ENCODE measurements at places on chromosomes 3 and 15.
A peak's percentile ranks its signal among the peaks of the same experiment; 100 is the strongest.

DNA sequence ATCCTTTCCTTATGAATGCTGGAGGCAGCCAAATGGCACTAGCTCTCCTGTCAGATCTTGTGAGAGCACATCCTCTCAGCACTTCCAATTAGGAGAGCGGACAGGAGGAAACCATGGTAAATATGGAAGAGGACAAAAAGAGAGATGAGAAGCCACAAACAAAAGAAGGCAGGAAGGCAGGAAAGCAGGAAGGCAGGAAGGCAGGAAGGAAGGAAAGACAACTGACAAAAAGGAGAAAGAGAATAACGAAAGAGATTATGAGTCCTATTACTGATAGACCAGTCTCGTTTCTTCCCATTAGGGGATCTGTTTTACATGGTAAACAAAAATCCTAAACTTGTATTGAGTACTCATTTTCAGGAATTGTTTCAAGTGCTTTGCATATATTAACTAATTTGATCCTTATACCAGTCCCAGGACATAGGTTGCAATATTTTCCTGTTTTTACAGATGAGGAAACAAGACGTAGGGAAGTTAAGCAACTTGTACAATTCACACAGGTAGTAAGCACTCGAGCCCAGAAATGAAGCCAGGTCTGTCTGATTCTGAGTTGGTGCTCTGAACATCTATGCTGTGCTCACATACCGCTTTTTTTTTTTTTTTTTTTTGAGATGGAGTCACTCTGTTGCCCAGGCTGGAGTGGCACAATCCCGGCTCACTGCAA, 4.2 kb downstream of the BCL2A1 start:
- no peak for DNase-seq

DNA sequence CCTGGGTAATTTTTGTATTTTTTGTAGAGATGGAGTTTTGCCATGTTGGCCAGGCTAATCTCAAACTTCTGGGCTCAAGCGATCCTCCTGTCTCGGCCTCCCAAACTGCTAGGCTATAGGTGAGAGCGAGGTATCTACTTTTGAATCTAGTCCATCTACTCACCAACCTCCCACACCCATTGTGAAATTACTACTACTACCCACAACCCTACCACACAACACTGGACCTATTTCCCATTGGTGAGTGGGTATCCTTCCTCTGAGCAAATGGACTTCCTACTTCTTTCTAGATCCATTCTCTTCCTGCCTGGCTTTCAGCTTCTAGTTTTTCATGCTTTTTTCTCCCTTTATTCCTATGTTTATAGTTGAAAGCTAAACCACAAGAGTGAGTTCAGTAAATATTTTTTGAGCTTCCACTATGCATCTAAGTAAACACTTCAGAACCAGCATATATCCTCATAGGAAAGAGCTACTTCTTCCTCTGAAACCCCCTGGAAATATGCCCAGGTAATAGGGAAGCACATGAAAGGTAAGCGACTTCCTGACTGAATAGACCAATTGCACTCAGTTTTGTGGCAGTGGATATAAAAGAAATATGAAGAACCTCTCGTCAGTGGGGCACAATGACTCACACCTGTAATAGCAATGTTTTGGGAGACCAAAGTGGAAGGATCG, 39.1 kb downstream of the MYO1E start:
- no peak for DNase-seq

- DNase-seq = no peak
These were observed 2.9 kb downstream of the TNFSF10 start for GRCh38 chr3:172520301-172520831.

DNA sequence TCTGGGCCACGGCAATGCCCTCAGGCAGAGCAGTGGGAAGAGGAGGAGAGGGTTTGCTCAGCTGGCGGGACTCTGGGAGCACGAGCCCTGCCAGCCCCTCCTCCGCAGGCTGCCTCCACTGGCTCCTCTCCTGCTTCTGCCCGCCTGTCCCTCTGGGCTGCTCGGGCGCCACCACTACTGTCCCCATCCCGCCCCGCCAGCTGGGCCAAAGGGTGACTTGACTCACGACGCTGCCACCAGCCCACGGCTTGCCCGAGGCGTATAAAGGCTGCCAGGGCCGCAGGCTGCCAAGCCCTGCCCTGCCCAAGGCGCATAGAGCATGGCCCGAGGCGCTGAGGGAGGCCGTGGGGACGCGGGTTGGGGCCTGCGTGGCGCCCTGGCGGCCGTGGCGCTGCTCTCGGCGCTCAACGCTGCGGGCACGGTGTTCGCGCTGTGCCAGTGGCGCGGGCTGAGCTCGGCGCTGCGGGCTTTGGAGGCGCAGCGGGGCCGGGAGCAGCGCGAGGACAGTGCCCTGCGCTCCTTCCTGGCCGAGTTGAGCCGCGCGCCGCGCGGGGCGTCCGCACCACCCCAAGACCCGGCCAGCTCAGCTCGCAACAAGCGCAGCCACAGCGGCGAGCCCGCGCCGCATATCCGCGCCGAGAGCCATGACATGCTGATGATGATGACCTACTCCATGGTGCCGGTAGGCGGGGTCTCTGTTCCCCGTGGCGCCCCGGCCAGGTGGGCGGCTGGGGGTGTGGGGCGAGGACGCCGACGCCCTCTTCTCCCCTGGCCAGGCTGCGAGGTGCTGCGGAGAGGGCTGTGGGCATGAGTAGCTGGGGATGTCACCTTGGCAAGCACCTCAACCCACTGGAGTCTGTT, at the start of gene GLDN:
TSS of gene GLDN (plus strand) at position 290 of the 861 bp plus-strand sequence. CDS start at position 320, 30 bp downstream.
- peak; percentile 61 for DNase-seq

- no peak for DNase-seq
These were observed 335 bp upstream of the VPS8 start for GRCh38 chr3:184811663-184811998.

- no peak for DNase-seq
These were observed 610.0 kb upstream of the TBL1XR1 start for GRCh38 chr3:177807150-177807875.

- DNase-seq = no peak
These were observed 27.3 kb downstream of the RBM6 start for GRCh38 chr3:49967291-49967690.

- DNase-seq = no peak
These were observed 33.9 kb downstream of the FSD2 start for GRCh38 chr15:82771789-82772607.

DNA sequence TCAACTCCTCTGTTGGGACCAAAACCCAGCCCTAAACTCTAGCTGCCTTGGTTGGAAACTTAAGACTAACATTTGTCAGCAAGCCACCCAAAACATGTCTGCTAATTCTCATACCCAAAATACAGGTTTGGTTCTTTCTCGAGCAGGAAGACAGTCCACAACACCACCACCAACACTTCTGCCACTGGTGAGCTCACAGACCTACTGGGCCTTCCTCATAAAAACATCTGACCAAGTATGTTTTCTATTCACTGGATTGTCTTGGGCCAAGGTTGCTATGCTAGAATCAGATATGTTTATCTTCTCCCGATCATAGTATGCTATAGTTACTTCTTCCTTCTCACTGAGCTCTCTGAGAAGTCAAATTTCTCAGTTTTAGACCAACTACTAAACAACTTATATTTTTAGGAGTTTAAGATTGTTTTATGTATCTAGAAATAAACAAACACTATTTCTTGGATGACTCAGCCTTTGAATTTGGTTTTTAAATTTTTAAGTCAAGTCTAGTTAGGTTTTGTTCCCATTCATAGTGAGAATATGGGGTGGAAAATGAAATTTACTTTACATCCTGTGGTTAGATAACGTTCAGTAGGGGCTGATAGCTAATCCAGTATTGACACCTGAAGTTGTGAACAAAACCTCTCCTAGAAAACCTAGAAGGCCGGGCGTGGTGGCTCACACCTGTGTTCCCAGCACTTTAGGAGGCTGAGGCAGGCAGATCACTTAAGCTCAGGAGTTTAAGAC, 360.5 kb downstream of the RSL24D1 start:
- DNase-seq = no peak

- DNase-seq = peak; percentile 78
These were observed 23.2 kb upstream of the IP6K2 start for GRCh38 chr3:48739955-48740823.

DNA sequence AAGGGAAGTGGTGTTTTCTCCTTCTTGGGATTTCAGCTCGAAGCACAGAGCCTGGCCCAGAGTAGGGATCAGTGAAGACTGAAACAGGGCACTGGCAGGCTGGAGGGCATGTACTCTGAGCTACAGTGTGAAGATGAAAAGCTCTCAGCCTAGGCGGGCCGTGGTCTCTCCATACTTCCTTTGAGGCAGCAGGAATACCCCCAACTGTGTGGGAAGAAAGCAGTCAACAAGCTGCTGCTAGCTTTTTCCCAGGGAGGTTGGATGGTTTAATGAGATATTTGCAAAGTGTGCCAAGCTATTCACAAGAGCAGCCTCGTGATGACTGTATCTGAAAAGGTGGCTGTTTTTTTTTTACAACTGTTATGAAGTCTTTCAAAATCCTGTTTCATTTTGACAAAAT, 47.2 kb downstream of the NMNAT3 start:
- no peak for DNase-seq

GRCh38 chr3:122343654-122344053, 18.6 kb downstream of the CSTA start:
- DNase-seq = no peak

- DNase-seq = no peak
These were observed 87.3 kb upstream of the SNTN start for GRCh38 chr3:63565220-63565619.

DNA sequence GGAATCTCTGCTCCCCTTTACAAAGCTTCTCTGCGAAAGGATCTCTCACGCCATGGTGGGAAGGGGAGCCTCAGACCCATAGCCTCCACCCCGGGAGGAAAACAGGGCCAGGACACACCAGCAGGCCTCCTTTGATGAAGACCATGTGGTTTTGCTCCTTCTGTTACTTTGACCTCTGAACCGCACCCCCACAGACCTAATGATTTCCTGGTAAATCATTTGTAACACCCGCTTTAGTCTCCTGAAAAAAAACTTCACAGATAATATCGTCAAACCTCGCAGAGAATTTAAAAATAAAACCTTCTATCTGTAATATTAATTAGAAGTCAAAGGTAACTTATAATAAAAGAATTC, 18.3 kb downstream of the CPN2 start:
- no peak for DNase-seq

GRCh38 chr3:113133140-113133539, 78.2 kb upstream of the BOC start:
- DNase-seq = no peak

DNA sequence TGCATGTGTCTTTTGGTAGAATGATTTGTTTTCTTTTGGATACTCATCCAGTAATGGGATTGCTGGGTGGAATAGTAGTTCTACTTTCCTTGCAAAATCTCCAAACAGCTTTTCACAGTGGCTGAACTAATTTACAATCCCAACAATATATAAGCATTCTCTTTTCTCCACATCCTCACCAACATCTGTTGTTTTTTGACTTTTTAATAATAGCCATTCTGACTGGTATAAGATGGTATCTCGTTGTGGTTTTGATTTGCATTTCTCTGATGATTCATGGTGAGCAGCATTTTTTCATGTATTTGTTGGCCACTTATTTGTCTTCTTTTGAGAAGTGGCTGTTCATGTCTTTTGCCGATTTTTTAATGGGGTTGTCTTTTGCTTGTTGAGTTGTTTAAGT, 55.8 kb downstream of the ST8SIA2 start:
- DNase-seq = no peak

DNA sequence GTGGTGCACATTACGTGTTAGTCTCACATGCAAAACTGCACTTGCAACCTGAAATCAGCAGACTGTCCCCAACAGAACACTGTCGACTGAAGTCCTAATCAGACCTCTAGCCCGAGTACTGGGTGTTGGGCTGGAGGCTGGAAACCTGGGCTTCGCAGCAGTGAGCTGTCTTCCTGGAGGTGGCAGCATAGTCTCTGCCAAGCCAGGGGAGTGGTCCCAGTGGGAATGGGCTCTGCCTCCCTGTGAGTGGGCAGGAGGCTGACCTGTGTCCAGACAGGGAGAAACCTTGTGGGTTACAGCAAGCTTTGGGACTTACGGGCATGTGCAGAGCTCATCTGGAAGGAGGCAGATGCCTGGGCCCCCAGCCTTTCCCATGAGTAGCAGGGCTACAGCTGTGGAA, 38.2 kb upstream of the MYZAP start:
- DNase-seq = no peak

GRCh38 chr3:172140499-172141391, 101.4 kb downstream of the FNDC3B start:
- no peak for DNase-seq

GRCh38 chr3:192186498-192186897, 540.8 kb downstream of the FGF12 start:
- no peak for DNase-seq

DNA sequence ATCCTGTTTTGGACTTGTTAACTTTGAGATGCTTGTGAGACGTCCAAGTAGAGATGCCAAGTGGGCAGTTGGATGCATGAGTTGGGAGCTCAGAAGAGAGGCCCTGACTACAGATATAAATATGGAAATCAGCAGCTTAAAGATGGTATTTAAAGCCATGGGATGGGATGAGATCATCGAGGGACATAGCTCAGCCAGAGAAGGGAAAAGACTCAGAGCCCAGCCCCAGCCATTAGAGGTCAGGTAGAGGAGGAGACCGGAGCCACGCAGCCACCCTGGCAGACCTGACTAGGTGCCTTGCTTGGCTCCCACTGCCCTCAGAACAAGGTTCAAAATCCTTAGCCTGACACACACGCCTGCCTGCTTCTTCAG, 31.1 kb downstream of the ATP2B2 start:
- DNase-seq = no peak

GRCh38 chr15:35437157-35437556, 108.8 kb downstream of the DPH6 start:
- no peak for DNase-seq

DNA sequence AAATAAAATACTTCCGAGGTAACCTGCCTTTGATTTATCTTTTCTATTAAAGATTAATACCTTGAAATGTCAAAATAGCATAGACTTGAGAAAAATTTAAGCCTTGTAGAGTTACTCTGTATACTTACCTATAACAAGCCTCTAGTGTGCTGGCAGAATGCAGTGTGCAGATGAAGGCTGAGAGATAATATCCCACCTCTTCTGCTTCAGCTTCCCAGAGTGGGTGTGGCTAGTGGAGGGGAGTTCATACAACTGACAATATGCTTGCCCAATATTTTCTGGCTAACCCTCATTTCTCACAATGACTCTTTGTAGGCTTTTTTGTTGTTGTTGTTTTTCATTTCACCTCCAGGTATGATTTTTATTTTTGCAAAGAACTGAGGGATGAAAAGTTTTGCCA, 15.7 kb upstream of the ZBTB20 start:
- no peak for DNase-seq

DNA sequence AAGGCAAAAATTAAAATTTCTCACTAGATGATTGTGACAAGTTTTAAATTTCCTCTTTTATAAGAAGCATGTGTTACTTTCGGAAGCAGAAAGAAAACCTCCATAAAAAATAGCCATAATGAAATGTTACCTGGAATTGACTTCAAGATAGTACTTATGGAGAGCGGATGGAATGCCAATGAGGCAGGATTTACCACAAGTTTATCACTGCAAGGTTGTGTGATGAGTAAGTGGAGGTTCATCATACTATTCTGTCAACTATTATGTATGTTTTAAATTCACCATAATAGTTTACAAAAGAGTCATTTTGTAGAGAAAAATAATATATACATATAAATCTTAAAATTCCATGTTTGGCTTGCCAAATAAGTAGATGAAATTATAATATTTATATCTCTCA, 230.3 kb downstream of the SCAPER start:
- DNase-seq = no peak

- DNase-seq = no peak
These were observed 32.0 kb downstream of the CALML4 start for GRCh38 chr15:68173119-68173518.

All from nucleus accumbens (tissue), 56 donors.